ENCODE measurements at places on chromosomes 1 and 21.

- DNase-seq = no peak
Observed at GRCh38 chr1:218517459-218517858, 172.3 kb downstream of the TGFB2 start.

- no peak for DNase-seq
Observed at GRCh38 chr1:201436393-201436792, 14.9 kb upstream of the TNNI1 start.

DNA sequence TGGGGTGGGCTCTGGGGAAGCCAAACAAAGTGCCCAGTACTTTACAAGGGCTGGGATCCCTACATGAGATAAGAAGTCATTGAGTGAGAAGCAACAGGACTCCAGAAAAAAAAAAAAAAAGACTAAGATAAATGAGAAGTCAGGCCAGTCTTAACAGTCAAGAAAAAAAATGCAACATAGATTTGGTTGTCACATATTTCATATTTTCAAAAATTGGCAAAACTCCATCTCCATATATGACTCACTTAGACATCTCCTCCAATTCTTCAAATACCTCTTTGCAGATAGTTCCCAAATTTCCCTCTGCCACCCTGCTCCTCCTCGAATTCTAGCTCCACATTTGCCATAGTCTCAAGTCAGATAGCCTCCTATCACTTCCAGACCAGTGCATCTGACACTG, 20.9 kb upstream of the SIPA1L2 start:
- DNase-seq = no peak

GRCh38 chr1:150968491-150968890, 6.1 kb downstream of the CERS2 start:
- no peak for DNase-seq

DNA sequence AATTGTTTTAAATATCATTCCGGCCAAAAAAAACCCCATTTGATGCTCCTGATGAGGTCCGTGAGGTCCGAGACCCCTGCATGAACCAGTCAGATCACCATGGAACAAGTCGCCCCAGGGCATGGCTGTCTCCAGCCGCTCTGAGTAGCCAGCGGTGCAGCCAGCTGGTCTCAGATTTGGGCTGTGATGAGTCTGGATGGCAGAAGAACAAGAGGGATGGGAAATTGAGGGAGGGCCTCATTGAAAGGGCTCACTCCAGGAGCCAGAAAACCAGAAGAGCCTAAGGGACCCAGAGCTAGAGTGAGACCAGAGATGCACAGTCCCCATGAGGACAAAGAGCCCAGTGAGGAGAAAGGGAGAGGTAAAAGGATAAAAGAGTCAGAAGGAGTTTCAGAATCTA, 174.0 kb downstream of the TOMM20 start:
- DNase-seq = no peak

GRCh38 chr1:167447521-167448136, 70.7 kb downstream of the CD247 start:
- peak; percentile 73 for DNase-seq

All from hematopoietic multipotent progenitor cell treated with erythropoietin and hydrocortisone succinate and interleukin-3 and kit ligand, for 6 days (in vitro differentiated cells).